CD4-positive, alpha-beta T cell treated with Interleukin-12 subunit alpha and Interleukin-12 subunit beta, for 1 hour (primary cell): ENCODE measurements at places on chromosomes 2 and 18.

- no peak for DNase-seq
Measured at GRCh38 chr2:142153601-142154000, 22.8 kb upstream of the LRP1B start.

- no peak for DNase-seq
Measured at GRCh38 chr2:20212871-20213503, 11.9 kb downstream of the SDC1 start.

DNA sequence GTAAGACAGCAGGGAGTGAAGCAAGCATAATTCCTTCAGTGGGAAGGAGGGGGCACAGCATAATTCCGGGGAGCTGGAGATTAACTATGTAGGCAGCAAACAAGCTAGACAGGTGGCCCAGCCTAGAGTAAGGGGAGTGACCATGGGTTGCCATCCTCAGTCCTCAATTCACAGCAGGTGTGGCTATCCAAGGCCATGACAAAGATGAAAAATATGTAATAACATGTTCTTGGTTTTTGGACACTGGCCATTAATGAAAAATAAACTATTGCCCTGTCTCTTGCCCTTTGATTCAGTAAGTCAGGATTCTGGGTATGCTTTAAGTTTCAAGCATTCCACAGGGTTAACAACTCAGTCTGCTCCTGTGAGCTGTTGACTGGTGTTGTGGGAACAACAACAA, 65.0 kb downstream of the CYP1B1 start:
- no peak for DNase-seq

GRCh38 chr2:119488245-119489214, 35.8 kb downstream of the SCTR start:
- no peak for DNase-seq

DNA sequence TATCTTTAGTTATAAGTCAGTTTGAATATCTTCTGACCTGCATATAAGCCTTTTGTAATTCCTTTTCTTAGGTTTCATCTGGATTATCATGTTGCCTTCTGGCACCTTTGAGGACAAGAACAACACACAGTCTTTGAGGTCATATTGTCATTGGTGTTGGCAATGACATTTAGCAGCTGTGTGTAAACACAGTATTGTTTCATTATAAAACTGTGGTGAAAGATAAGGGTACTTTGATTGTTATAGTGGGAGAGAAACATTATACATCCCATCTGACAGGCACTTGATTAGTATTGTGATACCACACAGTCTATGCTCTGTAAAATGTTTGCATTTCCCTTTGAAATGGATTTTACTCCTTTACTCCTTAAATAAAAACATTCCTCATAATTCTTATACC, 313.5 kb downstream of the RPRM start:
- no peak for DNase-seq
